ENCODE measurements at places on chromosomes 6 and 20. TPM values are rescaled to one million over a fixed set of nuclear protein-coding genes. Genes with fewer than 3 reads are reported as not detected.

The GRIK2 gene
- under 0.01 TPM for total RNA-seq

The PROCR gene
- 4.6 TPM for total RNA-seq

- peaks cover 3% of the 10 kb centered on the region for H3K36me3 ChIP-seq
- peak overlapping the region; percentile 55 for H3K27ac ChIP-seq
- H3K4me3 ChIP-seq, result no peak overlapping the region
- no peak for DNase-seq
- H3K4me1 ChIP-seq, result peaks cover 46% of the 10 kb centered on the region
Observed at GRCh38 chr6:118706702-118707101, 55.3 kb upstream of the CEP85L start.

DNA sequence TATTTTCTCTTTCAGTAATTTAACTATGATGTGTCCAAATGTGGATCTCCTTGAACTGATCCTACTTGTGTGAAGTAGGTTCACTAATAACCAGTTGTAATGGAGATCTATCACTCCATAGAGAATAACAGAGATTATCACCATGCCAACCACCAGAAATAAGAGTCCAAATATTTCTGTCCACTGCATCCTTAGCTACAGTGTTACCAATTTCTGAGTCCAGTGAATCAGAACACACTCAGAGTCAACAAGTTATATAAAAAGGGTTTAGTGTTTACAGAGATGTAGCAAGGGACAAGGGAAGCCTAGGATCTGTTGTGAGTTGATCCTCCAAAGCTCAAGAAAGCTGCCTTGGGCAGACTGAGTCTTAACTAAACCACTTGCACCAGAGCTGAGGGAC, 882.8 kb downstream of the TBC1D32 start:
- H3K36me3 ChIP-seq, result no peaks in the 10 kb centered on the region
- no peak overlapping the region for H3K27ac ChIP-seq

GRCh38 chr20:25360631-25361286, 29.9 kb downstream of the ABHD12 start:
- H3K36me3 ChIP-seq, result no peaks in the 10 kb centered on the region
- no peak for DNase-seq
- no peak overlapping the region for H3K4me3 ChIP-seq
- H3K27me3 ChIP-seq, result no peaks in the 10 kb centered on the region

The UST gene
- 8.0 TPM for total RNA-seq

The TRIM40 gene
- total RNA-seq, result 0.09 TPM

GRCh38 chr6:28871335-28872156, 52.2 kb downstream of the TRIM27 start:
- H3K4me3 ChIP-seq, result no peak overlapping the region
- H3K4me1 ChIP-seq, result peaks cover 18% of the 10 kb centered on the region
- DNase-seq, result no peak
- no peak overlapping the region for H3K27ac ChIP-seq
- no peaks in the 10 kb centered on the region for H3K27me3 ChIP-seq

DNA sequence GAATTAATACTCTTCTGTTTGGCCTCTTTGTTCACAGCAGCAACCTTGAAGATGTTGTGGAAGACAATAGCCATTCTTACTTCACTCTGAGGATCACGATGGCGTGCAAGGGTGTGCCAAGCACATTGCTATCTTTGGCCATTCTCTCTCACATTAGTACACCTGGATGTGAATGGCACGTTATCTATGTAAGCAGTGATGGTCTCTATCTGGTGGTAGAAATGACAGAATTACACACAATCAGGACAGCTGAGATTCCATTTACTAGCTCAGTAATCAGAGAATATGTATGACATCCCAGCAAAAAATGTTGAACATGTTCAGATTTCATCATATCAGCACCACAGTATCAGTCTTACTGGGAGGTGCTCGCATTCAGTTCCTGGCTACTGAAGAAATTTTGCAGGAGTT, 116.2 kb downstream of the LCA5 start:
- no peaks in the 10 kb centered on the region for H3K27me3 ChIP-seq
- no peak overlapping the region for H3K4me3 ChIP-seq
- no peaks in the 10 kb centered on the region for H3K36me3 ChIP-seq
- H3K4me1 ChIP-seq, result no peaks in the 10 kb centered on the region
- no peak overlapping the region for H3K27ac ChIP-seq
- no peak for DNase-seq

DNA sequence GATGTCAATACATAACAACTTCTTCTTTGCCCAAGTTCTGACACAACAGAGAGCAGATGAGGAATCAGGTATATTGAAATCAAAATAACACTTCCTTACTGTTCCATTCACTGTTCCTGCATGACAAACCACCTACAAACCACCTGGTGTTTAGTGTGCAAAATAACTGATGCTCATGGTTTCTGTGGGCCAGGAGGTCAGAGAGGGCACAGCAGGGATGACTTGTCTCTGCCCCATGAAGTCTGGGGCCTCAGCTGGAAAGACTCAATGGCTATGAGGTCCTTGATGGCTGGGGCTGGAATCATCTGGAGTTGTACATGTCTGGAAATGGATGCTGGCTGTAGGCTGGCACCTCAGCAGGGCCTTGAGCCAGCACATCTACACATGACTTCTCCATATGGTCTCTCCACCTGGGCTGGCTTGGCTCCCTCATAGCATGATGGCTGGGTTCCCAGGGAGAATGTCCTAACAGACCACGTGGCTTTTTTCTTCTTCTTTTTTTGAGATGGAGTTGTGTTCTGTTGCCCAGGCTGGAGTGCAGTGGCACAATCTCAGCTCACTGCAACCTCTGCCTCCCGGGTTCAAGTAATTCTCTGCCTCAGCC, 7.4 kb upstream of the COX4I2 start:
- DNase-seq, result no peak
- H3K27me3 ChIP-seq, result no peaks in the 10 kb centered on the region
- no peaks in the 10 kb centered on the region for H3K36me3 ChIP-seq
- H3K4me1 ChIP-seq, result no peaks in the 10 kb centered on the region
- no peak overlapping the region for H3K27ac ChIP-seq
- H3K4me3 ChIP-seq, result no peak overlapping the region

DNA sequence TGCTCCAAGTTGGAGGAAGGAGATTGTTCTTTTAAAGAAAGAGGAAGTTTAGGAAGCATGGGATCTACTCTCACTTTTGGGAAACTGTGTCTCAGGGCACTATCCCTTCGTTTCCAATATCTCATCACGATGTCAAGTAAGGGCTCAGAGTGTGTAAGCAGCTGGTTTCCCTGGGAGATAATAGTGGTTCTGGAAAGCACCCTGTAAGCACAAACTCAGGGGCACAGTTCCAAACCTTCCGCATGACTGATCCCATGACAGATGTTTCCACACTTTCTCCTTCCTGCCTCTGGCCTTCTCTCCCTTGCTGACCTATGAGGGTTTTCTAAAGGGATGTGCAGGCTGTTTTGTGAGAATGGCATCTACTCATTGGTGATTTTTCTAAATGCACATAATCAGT, 33.9 kb downstream of the ADTRP start:
- no peaks in the 10 kb centered on the region for H3K36me3 ChIP-seq
- no peaks in the 10 kb centered on the region for H3K4me1 ChIP-seq
- no peaks in the 10 kb centered on the region for H3K27me3 ChIP-seq
- no peak for DNase-seq
- no peak overlapping the region for H3K27ac ChIP-seq

- H3K4me1 ChIP-seq, result no peaks in the 10 kb centered on the region
- no peak overlapping the region for H3K4me3 ChIP-seq
- no peak for DNase-seq
- H3K27me3 ChIP-seq, result no peaks in the 10 kb centered on the region
Observed at GRCh38 chr20:46128310-46129151, 10.4 kb downstream of the CD40 start.

GRCh38 chr6:13813621-13814175, 659 bp downstream of the MCUR1 start:
- peak overlapping the region; percentile 72 for H3K27ac ChIP-seq
- peak; percentile 35 for DNase-seq
- H3K36me3 ChIP-seq, result no peaks in the 10 kb centered on the region
- H3K4me1 ChIP-seq, result peaks cover 6% of the 10 kb centered on the region
- H3K4me3 ChIP-seq, result peak overlapping the region; percentile 94
- no peaks in the 10 kb centered on the region for H3K27me3 ChIP-seq

DNA sequence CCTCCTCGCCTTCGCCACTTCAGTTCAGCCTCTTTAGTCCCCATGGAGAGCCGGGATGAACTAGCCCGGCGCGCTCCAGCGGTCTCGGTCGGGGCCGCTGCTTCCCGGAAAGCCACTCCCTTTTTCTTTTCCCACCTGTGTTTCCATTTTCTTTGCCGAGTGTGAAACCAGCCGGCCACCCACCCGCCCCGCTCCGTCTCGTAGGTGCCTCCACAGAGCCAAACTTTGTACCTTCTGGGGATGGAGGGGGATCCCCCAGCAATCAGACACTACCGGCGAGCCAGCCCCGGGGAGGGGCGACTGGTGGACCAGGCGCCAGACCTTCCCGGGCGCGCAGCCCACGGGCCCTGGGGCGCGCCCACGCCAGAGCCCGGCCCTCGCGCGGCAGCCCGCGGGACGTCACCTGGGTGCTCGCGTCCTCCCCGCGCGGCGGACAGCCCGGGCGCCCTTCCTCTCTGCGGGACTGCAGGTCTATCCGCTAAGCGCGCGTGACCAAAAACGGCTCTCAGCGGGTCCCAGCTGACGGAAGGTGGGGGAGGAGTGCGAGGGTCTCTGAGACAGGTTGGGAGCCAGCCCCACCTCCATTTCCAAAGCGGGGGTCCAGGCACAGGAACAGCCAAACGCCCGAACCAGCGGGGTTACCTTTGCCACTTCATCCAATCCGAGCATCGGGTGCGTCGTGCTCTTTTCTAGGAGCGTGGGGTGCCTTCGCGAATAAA, at the start of gene MCHR2:
MCHR2 (minus strand) TSS at position 691 of the 719 bp plus-strand sequence. CDS start 38,076 bp downstream, outside the sequence.
- H3K4me1 ChIP-seq, result no peaks in the 10 kb centered on the region
- no peak within 1 kb of the TSS for H3K4me3 ChIP-seq
- no peak for DNase-seq
- no peaks in the 10 kb centered on the region for H3K36me3 ChIP-seq

- no peak overlapping the region for H3K27ac ChIP-seq
- H3K36me3 ChIP-seq, result no peaks in the 10 kb centered on the region
- DNase-seq, result no peak
- H3K27me3 ChIP-seq, result no peaks in the 10 kb centered on the region
- no peak overlapping the region for H3K4me3 ChIP-seq
Observed at GRCh38 chr6:100549406-100550167, 84.9 kb upstream of the SIM1 start.

GRCh38 chr6:26383624-26384417, 913 bp downstream of the BTN2A2 start:
- H3K4me3 ChIP-seq, result peak overlapping the region; percentile 69
- H3K27me3 ChIP-seq, result no peaks in the 10 kb centered on the region
- peak overlapping the region; percentile 75 for H3K27ac ChIP-seq
- no peaks in the 10 kb centered on the region for H3K36me3 ChIP-seq
- DNase-seq, result no peak

DNA sequence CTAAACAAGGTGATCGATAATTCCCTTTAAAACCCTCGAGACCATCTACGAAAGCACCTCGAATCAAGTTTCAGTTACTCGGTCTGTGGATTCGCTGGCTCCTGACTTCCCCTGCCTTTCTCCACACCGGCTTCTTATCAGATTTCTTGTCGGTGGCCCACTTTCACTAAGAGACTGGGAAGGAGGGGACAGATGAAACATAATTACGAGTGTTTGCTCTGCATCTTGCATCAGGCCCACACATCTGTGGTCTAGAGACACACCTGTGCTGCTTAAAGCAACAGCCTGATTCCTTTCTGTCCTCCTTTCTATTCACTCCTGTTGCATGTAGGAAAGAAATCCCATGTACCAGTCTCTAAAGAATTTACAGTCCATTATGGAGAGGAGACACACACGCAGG, 37.7 kb downstream of the INSM1 start:
- H3K27ac ChIP-seq, result peak overlapping the region; percentile 73
- H3K4me1 ChIP-seq, result peaks cover 56% of the 10 kb centered on the region
- peak; percentile 50 for DNase-seq
- H3K27me3 ChIP-seq, result no peaks in the 10 kb centered on the region

DNA sequence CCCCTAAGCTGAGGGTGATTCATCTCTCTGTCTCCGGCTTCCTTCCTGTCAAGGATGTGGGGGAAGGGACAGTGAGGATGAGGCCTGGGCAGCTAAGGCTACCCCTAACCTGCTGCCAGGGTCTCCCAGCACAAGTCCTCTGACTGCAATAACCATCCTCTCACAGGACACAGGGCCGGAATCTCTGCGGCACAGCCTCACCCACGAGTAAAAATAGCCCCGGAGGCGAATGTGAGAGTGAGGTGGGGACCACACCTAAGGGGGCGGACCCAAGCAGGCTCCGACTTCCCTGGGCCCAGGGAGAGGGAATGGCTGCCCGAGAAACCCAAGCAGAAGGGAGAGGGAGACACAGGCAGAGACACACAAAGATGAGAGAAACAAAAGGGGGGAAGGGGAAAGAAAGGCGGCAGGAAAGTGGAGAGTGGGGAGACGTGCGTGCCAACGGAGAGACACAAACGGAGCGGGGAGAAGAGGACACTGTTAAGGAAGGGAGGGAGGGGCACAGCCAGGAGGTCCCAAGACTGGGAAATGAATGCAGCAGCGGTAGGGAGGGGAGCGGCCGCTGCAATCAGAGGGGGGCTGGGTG, 1.4 kb downstream of the CLIC1 start:
- peak overlapping the region; percentile 86 for H3K4me3 ChIP-seq
- DNase-seq, result peak; percentile 24
- H3K36me3 ChIP-seq, result peaks cover 23% of the 10 kb centered on the region
- H3K27me3 ChIP-seq, result no peaks in the 10 kb centered on the region
- peak overlapping the region; percentile 91 for H3K27ac ChIP-seq
- peaks cover 32% of the 10 kb centered on the region for H3K4me1 ChIP-seq

The MDFI gene
- 6.2 TPM for total RNA-seq

The RNF8 gene
- total RNA-seq, result 16.9 TPM

DNA sequence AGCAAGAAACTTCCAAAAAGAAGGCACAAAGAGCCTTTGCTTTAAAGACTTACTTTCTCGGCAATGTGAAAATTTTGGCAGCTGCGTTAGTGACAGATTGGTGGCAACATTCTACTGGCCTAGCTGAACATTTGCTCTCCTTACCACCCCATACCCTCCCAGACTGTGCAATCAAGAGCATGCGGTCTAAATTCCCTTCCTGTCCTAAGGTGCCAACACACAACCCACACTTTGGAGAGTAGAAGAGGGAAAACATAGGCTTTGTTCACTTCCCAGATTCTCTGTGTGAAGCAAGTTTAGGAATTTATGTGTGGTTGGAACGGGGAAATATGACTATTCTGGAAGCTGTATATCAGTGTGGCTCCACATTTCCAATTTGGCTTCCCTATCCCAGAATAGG, 29.8 kb upstream of the NEDD9 start:
- peaks cover 18% of the 10 kb centered on the region for H3K4me1 ChIP-seq
- no peak for DNase-seq
- H3K27ac ChIP-seq, result no peak overlapping the region

The ENPP4 gene
- total RNA-seq, result 13.6 TPM

The CST5 gene
- not detected for total RNA-seq

DNA sequence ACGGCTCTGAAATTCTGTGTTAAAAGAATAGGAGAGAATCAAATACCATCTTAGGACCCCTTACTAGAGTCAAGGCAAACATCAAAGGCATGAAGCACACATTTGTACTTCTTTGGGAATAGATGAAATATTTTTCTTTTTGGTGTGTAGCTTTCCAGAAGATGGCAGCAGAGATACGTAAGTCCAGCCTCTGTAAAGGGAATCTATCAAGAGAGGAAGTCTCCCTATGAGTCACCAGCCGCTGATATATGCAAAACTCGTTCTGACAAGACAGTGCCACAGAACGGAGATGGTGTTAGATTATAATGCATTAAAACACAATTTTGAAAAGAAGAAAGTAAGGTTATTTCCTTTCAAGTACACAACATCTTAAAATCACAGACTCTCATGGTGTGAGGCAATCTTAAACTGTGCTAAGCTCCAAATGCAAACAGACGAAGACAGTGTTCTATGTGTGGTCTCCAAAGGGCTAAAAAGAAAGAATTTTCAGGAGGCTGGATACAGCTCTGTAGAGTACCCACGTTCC, 120.0 kb upstream of the AGPAT4 start:
- no peak for DNase-seq
- H3K36me3 ChIP-seq, result no peaks in the 10 kb centered on the region
- H3K4me3 ChIP-seq, result no peak overlapping the region
